ENCODE measurements at places on chromosomes 5 and 9. TPM values are rescaled to one million over a fixed set of nuclear protein-coding genes. Genes with fewer than 3 reads are reported as not detected.

DNA sequence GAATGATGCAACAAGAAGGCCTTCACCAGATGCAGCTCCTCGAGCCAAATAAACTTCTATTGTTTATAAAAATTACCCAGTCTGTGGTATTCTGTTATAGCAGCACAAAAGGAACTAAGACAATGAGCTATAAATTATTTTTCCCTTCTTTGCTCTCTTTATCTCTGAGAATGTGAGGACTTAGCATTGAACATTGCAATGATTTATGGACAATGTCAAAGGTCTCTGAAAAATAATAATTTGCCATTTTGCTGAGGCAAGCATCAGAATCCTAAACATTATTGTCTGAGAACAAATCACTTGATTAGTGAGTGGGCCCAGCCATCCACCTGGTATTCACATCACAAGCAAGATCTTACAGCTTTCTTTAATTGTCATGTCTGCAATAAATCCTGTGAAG lies 95.4 kb upstream of the SSBP2 start:
- peaks cover 13% of the 10 kb centered on the region for H3K4me1 ChIP-seq
- DNase-seq, result no peak
- H3K27me3 ChIP-seq, result no peaks in the 10 kb centered on the region
- no peaks in the 10 kb centered on the region for H3K36me3 ChIP-seq

- H3K4me1 ChIP-seq, result no peaks in the 10 kb centered on the region
- peaks cover 17% of the 10 kb centered on the region for H3K27me3 ChIP-seq
- no peaks in the 10 kb centered on the region for H3K36me3 ChIP-seq
- no peak overlapping the region for H3K27ac ChIP-seq
- no peak overlapping the region for H3K4me3 ChIP-seq
These were observed 33.4 kb upstream of the AIF1L start for GRCh38 chr9:131062969-131063368.

- no peak overlapping the region for H3K4me3 ChIP-seq
- H3K4me1 ChIP-seq, result peaks cover 49% of the 10 kb centered on the region
- H3K27ac ChIP-seq, result peak overlapping the region; percentile 58
- no peaks in the 10 kb centered on the region for H3K27me3 ChIP-seq
- H3K36me3 ChIP-seq, result peaks cover 42% of the 10 kb centered on the region
These were observed 31.6 kb downstream of the IER5L start for GRCh38 chr9:129146441-129146941.

DNA sequence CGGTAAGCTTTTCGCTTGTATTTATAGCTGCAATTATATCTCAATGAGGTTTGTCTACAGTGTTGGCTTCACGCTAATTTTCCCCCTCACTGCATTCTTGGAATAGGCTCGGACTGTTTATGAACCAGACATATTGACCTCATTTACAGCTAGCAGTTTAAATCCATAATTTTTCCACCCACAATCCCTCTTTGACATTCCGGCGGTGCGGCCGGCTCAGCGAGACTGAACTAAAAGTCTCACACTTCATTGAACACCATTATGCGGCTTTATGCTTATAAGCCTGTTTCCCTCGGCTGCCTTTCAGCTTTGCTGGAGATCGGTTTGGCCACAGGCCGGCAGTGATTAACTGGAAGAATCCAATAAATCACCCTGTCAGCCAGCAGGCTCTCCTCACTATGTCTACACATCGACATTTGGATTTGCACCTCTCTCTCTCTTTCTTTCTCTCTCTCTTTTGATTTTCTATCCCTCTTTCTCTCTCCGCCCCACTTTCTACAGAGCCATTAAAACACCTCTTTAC lies 315.0 kb upstream of the TLE4 start:
- H3K27me3 ChIP-seq, result no peaks in the 10 kb centered on the region
- no peaks in the 10 kb centered on the region for H3K36me3 ChIP-seq
- DNase-seq, result no peak
- H3K4me3 ChIP-seq, result no peak overlapping the region
- H3K27ac ChIP-seq, result no peak overlapping the region

GRCh38 chr9:113511856-113512761 lies 48.6 kb downstream of the RGS3 start:
- H3K4me1 ChIP-seq, result peaks cover 21% of the 10 kb centered on the region
- H3K4me3 ChIP-seq, result no peak overlapping the region
- peak; percentile 29 for DNase-seq
- no peaks in the 10 kb centered on the region for H3K36me3 ChIP-seq
- H3K27me3 ChIP-seq, result no peaks in the 10 kb centered on the region
- H3K27ac ChIP-seq, result no peak overlapping the region

GRCh38 chr5:141735823-141736222 lies 53.8 kb upstream of the ARAP3 start:
- DNase-seq, result no peak
- H3K4me3 ChIP-seq, result no peak overlapping the region
- H3K4me1 ChIP-seq, result no peaks in the 10 kb centered on the region
- H3K36me3 ChIP-seq, result no peaks in the 10 kb centered on the region
- peaks cover 13% of the 10 kb centered on the region for H3K27me3 ChIP-seq

- H3K4me1 ChIP-seq, result no peaks in the 10 kb centered on the region
- H3K27me3 ChIP-seq, result no peaks in the 10 kb centered on the region
- no peak overlapping the region for H3K27ac ChIP-seq
- DNase-seq, result no peak
These were observed 37.8 kb upstream of the C5orf63 start for GRCh38 chr5:127111112-127111511.

DNA sequence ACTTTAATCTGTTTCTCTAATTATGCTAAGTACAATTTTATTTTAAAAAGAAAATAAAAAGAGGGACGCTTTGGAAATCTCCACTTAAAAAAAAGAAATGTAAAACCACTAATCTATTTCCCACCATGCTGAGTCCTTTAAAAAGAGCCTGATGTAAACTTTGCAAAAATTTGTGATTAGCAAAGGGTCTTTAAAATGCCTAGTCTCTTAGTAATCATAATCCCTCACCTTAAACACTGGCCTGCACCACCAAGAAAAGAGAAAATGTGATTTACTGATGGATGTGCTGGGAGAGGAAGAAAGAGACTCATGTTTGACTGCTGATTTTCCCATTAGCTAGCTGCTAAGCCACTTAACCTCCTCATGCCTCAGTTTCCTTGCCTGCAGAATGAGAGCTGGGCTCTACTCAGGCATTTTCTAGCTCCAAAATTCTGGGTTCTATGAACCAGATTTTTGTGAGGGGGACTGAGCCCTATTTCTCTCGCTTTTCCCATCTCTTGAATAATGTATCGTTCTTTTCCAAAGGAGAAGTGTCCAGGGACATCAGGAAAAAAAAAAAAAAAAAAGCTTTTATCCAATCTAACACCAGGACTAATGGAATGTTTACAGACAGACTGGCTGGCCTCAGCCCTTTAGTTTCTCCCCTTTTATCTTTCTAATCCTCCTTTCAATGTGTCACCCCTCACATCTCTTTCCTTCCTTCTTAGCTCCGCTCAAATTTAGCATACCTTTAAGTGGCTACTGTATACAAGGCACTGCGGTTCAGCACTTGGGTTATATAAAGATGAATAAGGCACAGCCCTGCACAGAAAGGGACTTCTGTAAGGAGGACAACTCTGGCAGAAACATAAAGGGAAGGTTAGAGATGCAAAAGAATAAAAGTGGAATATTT lies 312.4 kb downstream of the ARL15 start:
- H3K27me3 ChIP-seq, result no peaks in the 10 kb centered on the region
- H3K27ac ChIP-seq, result no peak overlapping the region
- H3K4me3 ChIP-seq, result no peak overlapping the region
- DNase-seq, result no peak

DNA sequence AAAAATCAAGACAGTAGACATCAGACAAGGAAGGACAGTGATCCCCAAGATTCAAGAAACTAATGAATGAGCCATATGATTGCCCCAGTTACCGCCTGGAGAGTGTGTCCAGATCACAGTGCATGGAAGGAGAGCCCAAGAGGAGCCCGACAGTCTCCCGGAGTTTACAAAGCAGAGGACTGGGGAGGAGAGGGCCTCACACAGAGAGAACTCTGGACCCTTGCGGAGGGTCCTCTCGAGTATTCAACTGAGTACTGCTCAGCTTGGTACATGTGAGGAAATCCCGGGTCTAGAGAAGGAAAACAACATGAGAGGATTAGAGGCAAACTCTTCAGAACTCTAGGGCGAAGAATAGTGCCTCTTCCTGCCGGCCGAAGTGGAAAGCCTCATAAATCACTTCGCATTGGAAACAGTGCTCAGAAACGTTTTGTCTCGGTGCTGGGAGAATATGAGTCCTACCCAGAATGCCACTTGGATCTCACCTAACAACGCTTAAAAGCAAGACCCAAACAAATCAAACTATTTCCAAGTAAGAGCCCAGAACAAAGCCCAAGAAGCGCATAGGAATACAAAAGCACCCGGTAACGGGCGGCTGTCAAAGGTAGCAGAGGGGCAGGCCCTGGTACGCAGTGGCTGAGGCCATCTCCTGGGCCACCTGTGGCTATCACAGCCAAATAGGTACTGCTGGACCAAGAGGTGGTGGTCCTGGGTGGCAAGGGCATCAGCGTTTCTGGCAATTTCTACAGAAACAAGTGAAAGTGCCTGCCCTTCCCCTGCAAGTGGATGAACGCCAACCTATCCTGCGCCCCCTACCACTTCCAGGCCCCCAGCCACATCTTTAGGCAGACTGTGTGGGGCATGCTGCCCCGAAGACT lies 36.0 kb downstream of the FAM78A start:
- DNase-seq, result no peak
- no peak overlapping the region for H3K4me3 ChIP-seq
- peaks cover 13% of the 10 kb centered on the region for H3K4me1 ChIP-seq
- H3K27ac ChIP-seq, result no peak overlapping the region
- no peaks in the 10 kb centered on the region for H3K36me3 ChIP-seq

- H3K27ac ChIP-seq, result no peak overlapping the region
- no peak for DNase-seq
- H3K36me3 ChIP-seq, result no peaks in the 10 kb centered on the region
- H3K4me3 ChIP-seq, result no peak overlapping the region
- H3K4me1 ChIP-seq, result no peaks in the 10 kb centered on the region
- H3K27me3 ChIP-seq, result no peaks in the 10 kb centered on the region
These were observed 124.4 kb downstream of the SSBP2 start for GRCh38 chr5:81626524-81626923.

GRCh38 chr5:114056185-114056538 lies 305.7 kb upstream of the KCNN2 start:
- no peak overlapping the region for H3K27ac ChIP-seq
- no peak overlapping the region for H3K4me3 ChIP-seq
- DNase-seq, result no peak

DNA sequence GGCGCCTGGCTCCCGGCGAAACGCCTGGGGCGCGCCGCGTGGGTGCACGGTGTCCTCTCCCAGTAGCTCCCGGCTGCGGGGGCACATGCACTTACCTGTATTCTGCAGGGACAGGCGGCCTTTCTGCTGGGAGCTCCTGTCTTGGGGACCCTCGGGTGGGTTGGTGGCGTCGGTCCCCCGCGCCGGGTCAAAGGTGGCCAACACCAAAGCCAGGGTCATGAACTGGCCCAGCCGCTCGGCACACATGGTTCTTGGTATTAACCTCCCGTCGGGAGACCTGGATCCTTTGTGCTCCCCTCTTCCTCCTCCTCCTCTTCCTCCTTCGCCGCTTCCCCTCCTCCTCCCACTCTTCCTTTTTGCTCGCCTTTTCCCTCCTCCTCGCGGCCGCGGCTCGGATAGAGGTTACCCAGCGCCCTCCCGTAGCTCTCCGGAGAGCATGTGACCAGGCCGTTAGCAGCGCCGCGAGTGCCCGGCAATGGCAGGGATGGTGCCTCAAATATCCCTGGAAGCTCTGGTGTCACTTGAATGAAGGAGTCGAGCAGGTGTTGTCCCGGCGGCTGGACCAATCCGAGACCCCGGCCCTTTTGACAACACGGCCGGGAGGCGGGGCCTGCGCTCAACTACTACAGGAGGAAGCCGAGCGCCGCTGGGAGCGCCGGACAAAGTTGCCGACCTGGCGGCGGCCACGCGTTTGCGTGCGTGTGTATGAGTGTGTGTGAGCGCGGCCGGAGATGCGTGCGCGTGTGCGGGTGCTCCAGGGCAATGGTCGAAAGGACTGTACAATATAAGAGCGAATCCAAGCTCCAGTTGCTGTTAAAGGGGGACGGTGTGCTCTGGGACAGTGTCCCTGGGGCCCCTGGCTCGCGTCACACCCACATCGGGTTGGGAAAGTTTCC lies at the start of gene STC2:
Gene STC2, minus strand, starts transcription at position 467 of the 896 bp plus-strand sequence. Its CDS starts 221 bp downstream, at position 246.
- H3K4me1 ChIP-seq, result peaks cover 65% of the 10 kb centered on the region
- H3K27ac ChIP-seq, result peak within 1 kb of the TSS; percentile 76
- H3K27me3 ChIP-seq, result no peaks in the 10 kb centered on the region

- H3K4me1 ChIP-seq, result peaks cover 14% of the 10 kb centered on the region
- no peaks in the 10 kb centered on the region for H3K27me3 ChIP-seq
- H3K4me3 ChIP-seq, result peak overlapping the region; percentile 80
- H3K36me3 ChIP-seq, result peaks cover 29% of the 10 kb centered on the region
These were observed 1.2 kb downstream of the EHMT1 start for GRCh38 chr9:137620048-137620405.

GRCh38 chr9:36140086-36141084 lies 3.9 kb downstream of the GLIPR2 start:
- H3K27me3 ChIP-seq, result no peaks in the 10 kb centered on the region
- H3K36me3 ChIP-seq, result peaks cover 5% of the 10 kb centered on the region
- DNase-seq, result no peak

DNA sequence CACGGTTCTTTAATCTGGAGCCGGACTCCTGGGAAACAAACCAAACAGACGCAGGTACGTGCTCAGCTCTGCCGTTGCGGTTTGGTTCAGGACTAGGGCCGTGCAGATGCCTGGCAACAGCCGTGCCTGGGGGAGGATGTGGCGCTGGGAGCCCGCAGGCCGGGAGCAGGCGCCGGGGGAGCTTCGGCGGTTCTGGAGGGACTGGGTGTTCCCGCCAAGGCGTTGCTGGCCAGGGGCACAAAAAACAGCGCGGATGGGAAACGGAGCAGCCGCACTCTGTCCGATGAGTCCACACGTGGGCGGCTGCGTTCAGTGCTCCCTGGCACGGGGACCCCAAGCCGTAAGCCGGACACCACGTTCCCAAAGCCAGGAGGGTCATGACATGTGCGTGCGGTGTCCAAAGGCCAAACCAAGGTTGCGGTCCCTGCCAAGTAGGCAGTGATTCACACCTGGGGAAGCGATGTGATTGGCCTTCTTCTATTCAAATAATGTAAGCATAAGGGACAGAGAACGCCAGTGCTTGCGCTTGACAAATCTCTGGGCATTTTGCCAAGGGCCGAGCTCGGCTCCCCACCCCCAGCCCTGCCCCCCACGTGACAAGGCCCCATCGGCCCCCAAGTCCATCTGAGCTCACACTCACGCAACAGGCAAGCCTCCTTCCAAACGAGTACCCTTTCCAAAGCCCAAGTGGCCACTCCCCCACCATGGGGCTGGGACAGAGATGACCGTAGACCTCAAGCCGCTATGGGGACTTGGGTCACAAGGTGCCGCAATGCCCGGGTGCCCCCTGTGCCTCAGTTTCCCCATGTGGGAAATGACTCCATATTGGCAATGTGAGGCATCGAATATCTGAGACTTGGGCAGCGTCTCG lies 49.7 kb upstream of the NKD2 start:
- H3K27ac ChIP-seq, result no peak overlapping the region
- no peak overlapping the region for H3K4me3 ChIP-seq
- H3K27me3 ChIP-seq, result no peaks in the 10 kb centered on the region
- no peaks in the 10 kb centered on the region for H3K36me3 ChIP-seq

Gene MOCS2
- total RNA-seq, result 70.1 TPM

Gene SLC36A3
- total RNA-seq, result not detected

Gene KIF24
- 2.1 TPM for total RNA-seq

Gene ATP10B
- total RNA-seq, result not detected

Gene SH3GL2
- not detected for total RNA-seq

Gene POLR1E
- 21.4 TPM for total RNA-seq

Gene KCNMB1
- 0.44 TPM for total RNA-seq
